ENCODE measurements at places on chromosomes 7 and 10.

DNA sequence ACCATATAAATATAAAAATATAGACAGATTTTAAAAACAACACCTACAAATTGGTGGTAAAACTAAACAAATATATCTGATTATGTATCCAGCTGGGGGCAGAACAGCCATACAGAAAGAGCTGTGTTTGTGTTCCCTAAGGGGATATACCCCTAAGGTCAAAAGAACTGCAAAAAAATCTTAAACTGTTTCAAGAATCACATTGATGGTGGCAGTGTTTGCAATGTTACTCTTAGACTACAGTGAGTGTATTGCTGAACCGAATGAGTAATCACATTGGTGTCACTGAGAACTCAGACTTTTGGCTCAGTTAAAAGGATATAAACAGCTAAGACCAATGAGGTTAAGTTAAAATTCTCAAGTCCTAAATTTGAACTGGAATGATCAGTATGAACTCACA lies 27.1 kb upstream of the PTPRN2 start:
- no peak for DNase-seq

GRCh38 chr7:129266181-129266580 lies 41.4 kb downstream of the AHCYL2 start:
- DNase-seq: no peak

GRCh38 chr7:34417781-34418180 lies 240.2 kb upstream of the NPSR1 start:
- DNase-seq: no peak

DNA sequence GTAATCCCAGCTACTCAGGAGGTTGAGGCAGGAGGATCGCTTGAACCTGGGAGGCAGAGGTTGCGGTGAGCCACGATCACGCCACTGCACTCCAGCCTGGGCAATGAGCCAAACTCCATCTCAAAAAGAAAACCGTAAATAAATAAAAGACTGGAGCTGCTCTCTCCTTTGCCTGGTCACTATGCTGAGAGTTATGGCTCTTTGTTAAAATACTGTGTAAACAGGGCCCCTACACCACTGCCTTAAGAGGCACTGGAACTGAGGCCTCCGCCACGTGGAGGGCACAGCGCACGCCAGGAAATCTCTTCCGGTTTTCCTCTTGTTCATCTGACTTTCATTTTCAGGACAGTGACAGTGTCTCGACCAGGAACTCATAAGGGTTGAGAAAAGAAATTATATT lies 123.3 kb downstream of the PAXIP1 start:
- DNase-seq: no peak

DNA sequence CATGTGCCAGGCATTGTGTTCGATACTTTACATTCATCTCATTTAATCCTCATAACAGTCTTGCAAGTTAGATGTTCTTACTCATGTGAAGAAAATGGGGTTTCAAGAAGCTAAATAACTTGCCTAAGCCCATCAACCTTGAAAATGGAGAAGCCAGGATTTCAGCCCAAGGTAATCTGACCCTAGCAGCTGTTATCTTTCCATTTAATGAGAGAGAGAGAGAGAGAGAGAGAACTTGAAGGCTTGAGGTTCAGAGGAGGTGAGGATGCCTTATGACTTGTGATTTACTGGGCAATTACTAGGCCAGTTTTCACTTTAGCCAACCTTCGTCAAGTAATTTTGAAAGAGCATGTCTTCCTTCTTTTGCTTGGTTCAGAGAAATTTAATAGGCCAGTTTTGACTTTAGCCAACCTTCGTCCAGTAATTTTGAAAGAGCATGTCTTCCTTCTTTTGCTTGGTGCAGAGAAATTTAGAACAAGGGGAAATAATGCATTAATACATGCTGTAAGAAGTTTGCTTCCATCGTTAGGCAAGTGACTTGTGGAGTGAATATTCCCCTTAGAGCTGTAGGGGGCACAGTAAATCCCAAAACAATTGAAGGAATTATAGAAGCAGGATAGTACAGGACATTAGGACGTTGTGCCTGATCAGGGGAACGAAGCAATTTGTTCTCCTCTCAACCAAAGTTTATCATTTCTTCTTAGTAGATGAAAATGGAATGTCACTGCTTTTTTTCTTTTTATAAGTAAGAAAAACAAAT lies 143.0 kb upstream of the BMPER start:
- DNase-seq: no peak

GRCh38 chr7:134458341-134458805 lies 527 bp downstream of the AKR1B1 start:
- peak; percentile 51 for DNase-seq

DNA sequence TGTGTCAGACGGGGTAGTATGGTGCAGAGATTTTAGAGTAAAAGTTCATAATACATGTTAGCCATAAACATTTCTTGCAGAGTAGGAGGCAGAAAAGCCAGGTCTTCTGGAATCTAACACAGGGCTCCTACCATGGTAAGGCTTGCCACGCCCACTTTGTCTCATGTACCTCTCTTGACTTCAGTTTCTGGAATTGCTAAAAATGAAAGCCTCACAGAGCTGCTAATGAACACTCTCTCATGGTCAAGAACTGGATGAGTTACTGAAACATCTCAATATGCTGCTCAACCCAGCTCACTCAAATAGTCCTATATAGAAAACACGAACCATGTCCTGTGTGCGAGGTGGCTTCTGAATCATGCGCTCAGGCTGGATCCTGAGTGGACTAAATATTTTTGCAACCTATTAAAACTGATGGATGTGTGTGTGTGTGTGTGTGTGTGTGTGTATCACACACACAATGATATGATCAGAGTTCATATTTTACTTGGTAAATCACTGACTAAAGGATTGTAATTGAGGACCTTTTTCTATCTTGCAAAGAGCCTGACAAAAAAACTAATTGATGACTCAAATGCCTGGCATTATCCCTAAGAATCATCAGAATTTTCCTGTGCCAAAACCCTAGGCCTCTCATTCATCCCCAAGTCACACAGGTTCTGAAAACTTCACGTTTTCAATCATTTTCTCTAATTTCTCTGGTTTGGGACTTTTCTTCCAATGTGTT lies 1306.6 kb downstream of the XPNPEP1 start:
- no peak for DNase-seq

GRCh38 chr7:99126921-99127553 lies 16.9 kb downstream of the SMURF1 start:
- DNase-seq: no peak

GRCh38 chr7:104207348-104207730 lies 474 bp downstream of the ORC5 start:
- DNase-seq: no peak

GRCh38 chr7:136919820-136920219 lies 51.4 kb downstream of the CHRM2 start:
- no peak for DNase-seq

DNA sequence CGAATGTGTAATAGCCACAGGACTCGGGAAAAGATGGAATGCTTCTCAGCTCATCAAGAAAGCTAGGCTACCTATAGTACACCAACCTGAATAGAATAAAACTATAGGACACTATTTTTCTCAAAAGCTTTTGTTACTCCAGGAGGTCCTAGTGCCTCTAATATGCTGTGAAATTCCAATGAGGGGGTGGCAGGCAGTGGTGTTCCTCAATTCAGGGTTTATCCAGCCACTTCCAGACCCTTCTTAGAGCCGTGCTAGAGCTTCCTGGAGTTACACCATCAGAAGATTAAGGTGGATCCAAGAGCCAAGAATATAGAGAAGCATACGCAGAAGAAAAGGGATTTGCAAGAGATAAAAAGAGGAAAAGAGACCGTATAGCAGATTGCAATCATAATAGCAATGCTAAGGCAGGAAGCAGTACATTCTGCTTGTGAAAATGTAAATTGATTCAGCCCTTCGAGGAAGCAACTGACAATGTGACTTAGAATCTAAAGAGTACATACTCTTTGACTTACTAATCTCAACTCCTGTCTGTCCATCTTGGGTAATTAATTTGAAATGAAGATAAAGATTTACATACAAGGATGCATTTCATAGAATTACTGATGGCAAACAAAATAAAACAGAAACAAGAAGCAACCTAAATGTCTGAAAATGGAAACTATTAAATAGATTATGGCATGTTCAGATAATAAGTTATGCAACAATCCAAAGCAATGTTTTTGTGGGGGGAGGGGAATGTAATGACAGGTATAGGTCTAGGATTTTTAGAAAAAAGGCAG lies 2.1 kb downstream of the ST8SIA6 start:
- no peak for DNase-seq

DNA sequence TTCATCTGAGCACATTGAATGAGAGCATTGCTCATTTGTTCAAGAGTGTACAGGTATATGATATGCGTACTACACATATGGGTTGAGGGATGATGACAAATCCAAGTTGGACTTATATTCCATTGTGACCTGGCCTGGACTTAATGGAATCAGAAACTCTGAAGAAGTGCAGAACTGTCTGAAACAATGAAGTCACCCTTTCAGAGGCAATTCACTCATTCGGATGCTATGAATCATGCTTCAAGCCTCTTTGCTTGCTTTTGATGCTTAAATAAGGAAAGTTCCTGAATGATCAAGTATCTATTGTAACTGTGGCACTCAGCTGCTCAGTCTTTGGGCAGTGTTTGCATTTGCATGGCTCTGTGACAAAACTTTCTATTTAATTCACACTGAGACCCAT lies 93.4 kb downstream of the ZNF365 start:
- no peak for DNase-seq

DNA sequence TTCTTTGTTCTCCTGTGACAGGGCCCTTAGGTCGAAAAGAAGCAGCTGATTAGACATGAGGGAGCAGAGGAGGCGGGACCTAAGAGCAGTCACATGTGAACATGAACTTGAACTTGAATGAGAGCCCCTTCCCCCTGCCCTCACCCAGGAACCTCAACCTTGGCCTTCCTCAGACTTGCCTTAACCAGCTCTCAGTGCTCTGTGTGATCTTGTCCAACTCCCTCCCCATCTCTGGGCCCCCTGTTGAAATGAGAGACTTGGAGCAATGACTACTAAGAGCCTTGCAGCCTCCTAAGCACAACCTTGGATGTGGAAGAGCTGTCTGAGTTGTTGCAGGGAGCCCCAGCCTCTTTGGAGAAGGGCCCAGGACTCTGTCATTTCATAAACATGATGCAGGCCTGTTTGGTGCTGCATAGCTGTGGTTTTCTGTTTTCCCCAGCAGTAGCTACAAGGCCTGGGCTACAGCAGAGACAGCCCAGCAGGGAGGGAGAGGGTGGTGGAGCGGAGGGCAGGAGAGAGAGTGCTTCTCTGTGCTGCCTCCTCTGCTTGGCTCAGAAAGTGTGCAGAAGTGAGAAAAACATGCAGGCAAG lies 123.9 kb upstream of the ZMIZ1 start:
- DNase-seq: no peak

DNA sequence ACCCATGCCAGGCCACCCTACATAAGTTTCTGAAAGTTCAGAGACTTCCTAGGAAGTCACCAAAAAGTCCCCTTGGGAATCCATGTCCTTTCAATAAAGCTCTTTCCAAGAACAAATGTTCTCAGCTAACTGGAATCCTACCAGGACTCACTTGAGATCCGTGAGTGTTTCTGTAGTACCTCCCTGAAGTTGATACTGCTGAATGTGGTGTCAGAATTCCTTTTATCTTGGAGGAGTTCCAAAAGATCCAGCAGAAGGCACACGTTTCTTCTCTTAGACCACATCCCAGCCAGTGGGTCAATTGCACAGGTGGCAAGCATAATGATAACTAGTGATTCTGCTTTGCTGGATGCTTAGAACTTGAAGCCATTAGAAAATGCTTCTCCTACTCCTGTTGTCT lies 689.7 kb upstream of the IGFBP3 start:
- no peak for DNase-seq

DNA sequence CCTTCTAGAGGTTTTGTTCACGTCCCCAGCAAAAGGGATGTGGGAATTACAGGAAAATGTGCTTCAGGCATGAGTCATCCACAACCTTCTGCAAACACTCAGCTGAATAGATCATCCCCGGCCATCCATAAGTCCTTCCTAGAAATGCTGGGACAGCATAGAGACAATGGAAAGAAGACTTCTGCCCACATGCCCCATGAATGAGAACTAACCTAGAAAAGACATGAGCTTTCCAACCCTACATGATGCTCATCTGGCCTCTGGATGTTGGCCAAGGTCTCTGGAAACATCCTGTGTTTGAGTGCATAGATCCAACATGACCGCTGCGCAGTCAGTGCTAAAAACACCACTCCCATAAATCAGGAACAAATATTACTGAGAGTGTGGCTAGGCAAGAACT lies 277.5 kb downstream of the PLXNA4 start:
- no peak for DNase-seq

- DNase-seq: no peak
These were observed 52.5 kb downstream of the PROSER2 start for GRCh38 chr10:11875494-11876281.

- DNase-seq: no peak
These were observed 5.6 kb downstream of the CH25H start for GRCh38 chr10:89201345-89202032.

DNA sequence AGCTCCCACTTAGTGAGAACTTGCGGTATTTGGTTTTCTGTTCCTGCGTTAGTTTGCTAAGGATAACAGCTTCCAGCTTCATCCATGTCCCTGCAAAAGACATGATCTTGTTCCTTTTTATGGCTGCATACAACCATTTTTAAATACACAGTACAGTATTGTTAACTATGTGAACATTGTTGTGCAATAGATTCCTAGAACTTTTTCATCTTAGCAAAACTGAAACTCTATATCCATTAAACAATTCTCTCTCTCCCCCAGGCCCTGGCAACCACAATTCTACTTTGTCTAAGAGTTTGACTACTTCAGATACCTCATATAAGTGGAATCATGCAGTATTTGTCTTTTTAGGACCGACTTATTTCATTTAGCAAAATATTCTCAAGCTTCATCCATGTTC lies 72.4 kb upstream of the CAPZA2 start:
- no peak for DNase-seq

GRCh38 chr10:49484486-49485235 lies 54.3 kb downstream of the ERCC6 start:
- no peak for DNase-seq

- no peak for DNase-seq
These were observed 24.3 kb downstream of the SLC29A3 start for GRCh38 chr10:71343392-71343773.

DNA sequence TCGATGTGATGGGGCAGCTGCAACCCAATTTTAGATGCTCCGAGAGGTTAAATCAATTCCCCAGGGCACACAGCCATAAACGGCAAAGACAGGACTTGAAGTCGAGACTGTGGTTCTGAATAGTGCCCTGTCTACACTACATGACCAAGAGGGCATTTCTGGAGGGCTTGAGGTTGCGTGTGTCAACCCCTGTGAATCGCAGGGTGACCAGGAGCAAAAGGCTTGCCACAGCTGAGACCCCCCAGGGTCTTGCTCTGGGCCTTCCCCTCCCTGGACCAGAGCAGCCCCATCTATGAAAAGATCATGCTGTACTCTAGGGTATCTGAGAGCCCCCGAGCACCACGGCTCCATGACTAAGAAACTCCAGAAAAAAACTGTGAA lies 26.8 kb upstream of the RASGEF1A start:
- DNase-seq: no peak

- no peak for DNase-seq
These were observed 63.0 kb downstream of the PROSER2 start for GRCh38 chr10:11886138-11886474.

All from neuronal stem cell (in vitro differentiated cells).